Upper lobe of left lung (tissue), 6 donors: ENCODE measurements at places on chromosomes 5 and 9.

DNA sequence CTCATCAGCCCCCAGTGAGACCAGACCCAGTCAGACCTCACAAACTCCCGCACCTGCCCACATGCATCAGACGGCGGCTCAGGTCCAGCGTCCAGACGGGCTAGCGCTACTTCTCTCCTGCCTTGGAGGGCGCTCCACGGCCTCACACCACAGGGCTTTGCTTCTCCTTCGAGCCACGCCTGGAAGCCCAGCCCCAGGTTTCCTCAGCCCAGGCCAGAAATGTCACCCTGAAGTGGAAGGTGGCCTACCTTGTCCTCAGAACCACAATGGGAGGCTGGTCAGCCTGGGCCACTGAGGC is 2.8 kb downstream of the NACC2 start:
- no peak overlapping the region for H3K4me3 ChIP-seq
- DNase-seq, result no peak
- H3K27ac ChIP-seq, result peak overlapping the region; percentile 96
- H3K27me3 ChIP-seq, result no peaks in the 10 kb centered on the region
- H3K36me3 ChIP-seq, result no peaks in the 10 kb centered on the region
- H3K4me1 ChIP-seq, result peaks cover 85% of the 10 kb centered on the region

- DNase-seq, result no peak
- H3K27me3 ChIP-seq, result no peaks in the 10 kb centered on the region
- no peak overlapping the region for H3K4me3 ChIP-seq
- H3K36me3 ChIP-seq, result no peaks in the 10 kb centered on the region
- no peak overlapping the region for H3K27ac ChIP-seq
Measured at GRCh38 chr9:97365634-97366033, 46.3 kb upstream of the TDRD7 start.

DNA sequence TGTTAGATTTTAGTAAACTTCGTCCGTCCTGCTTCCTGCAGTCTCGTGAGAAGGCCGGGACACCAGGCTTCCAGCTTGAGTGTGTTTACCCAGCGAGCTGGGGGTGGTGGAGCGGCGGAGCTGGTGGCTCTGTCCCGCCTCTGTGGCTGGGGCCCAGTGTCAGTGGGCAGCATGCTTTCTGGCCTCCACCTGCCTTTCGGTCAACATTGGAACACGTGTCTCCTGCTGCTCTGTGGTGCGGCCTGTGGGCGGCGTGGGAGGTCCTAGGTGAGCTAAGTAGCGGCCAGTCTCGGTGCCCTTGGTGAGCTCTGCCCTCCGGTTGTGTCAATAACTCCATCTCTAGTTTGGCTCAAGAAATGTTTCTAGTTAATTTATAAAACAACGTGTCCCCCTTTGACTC is 125.9 kb downstream of the GADD45G start:
- no peak overlapping the region for H3K27ac ChIP-seq
- H3K36me3 ChIP-seq, result no peaks in the 10 kb centered on the region
- H3K4me3 ChIP-seq, result no peak overlapping the region
- no peaks in the 10 kb centered on the region for H3K27me3 ChIP-seq

DNA sequence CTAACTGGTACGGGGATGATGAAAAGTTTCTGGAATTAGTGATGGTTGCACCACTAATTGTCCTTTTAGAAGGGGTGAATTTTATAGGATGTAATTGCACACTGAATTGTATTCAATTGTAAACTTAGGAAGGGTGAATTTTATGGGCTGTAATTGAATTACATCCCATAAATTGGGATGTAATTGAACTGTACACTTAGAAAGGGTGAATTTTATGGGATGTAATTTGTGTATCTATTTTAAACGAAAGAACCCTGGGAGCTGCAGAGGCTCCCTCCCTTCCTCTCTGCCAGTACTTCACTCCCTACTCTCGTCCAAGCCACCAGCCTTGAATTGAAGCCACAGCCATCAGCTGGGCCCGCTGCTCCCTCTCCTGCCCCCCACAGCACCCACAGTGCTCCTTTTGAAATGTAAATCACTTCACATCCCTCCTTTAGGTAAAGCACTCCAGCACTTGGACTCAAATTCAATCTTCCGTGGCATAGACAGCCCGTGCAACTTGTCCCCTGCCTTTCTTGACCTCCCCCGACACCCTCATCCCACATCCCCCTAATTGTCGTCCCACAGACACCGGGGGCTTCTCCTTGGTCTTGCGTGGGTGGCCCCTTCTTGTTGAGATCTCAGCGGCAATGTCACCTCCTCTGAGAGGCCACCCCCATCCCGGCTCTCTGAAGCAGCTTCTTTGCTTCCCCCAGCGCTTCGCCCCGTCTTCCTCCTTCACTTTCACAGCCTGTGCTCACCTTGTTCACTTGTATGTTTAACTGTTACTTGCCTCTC is 84.2 kb upstream of the HRH2 start:
- DNase-seq, result no peak
- H3K27ac ChIP-seq, result no peak overlapping the region
- H3K4me3 ChIP-seq, result no peak overlapping the region
- no peaks in the 10 kb centered on the region for H3K4me1 ChIP-seq

DNA sequence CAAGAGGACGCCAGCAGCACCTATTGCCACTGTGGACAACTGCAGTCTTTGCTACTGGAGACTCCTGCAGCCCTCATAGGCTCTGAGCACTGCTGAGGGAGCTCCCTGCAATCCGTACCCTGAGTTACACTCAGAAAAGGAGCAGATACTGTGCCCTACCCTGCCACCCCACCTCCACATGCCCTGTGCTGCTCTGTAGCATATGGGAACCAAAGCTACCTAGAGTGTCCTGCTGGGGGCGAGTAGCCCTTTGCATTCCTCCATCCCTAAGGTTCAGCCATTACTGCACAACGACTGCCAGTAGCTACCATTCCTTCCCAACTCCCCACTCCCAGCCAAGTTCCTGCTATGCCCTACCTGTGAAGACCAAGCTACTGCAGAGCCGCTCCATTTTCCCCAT is 90.2 kb upstream of the SNCAIP start:
- DNase-seq, result no peak
- H3K4me3 ChIP-seq, result no peak overlapping the region
- H3K27me3 ChIP-seq, result no peaks in the 10 kb centered on the region

GRCh38 chr9:16205455-16205854 is 652.6 kb downstream of the CCDC171 start:
- no peak overlapping the region for H3K27ac ChIP-seq
- DNase-seq, result no peak
- H3K4me1 ChIP-seq, result no peaks in the 10 kb centered on the region
- H3K27me3 ChIP-seq, result no peaks in the 10 kb centered on the region

GRCh38 chr9:102974530-102974929 is 20.6 kb upstream of the CYLC2 start:
- no peaks in the 10 kb centered on the region for H3K36me3 ChIP-seq
- DNase-seq, result no peak

- no peak overlapping the region for H3K27ac ChIP-seq
- no peaks in the 10 kb centered on the region for H3K36me3 ChIP-seq
- no peaks in the 10 kb centered on the region for H3K4me1 ChIP-seq
- H3K4me3 ChIP-seq, result no peak overlapping the region
Measured at GRCh38 chr9:20962536-20963225, 68.8 kb downstream of the HACD4 start.

GRCh38 chr9:68996462-68996861 is 17.5 kb downstream of the PRKACG start:
- H3K4me3 ChIP-seq, result no peak overlapping the region
- no peaks in the 10 kb centered on the region for H3K27me3 ChIP-seq
- H3K4me1 ChIP-seq, result peaks cover 8% of the 10 kb centered on the region
- DNase-seq, result no peak

DNA sequence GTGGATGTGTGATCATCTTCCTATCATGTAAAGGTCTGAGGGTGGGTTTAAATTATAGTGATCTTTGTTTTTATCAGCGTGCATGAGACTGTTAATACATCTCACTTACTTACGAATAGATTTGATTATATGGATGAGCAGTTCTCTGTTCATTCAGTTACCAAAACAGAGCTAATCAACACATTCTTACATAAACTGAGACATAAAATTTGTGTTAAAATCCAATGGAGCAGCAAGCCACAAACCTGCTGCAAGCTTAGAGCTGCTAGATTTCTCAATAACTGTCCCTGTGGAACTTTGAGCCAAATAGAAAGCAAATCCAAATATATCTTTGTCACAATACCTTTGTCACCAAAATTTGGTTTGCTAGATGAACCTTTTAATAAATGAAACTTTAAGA is 50.1 kb downstream of the NUDT12 start:
- no peaks in the 10 kb centered on the region for H3K27me3 ChIP-seq
- H3K36me3 ChIP-seq, result no peaks in the 10 kb centered on the region
- no peaks in the 10 kb centered on the region for H3K4me1 ChIP-seq
- no peak for DNase-seq
- H3K4me3 ChIP-seq, result no peak overlapping the region

- no peak for DNase-seq
- no peak overlapping the region for H3K4me3 ChIP-seq
- no peaks in the 10 kb centered on the region for H3K36me3 ChIP-seq
- H3K4me1 ChIP-seq, result peaks cover 6% of the 10 kb centered on the region
- no peak overlapping the region for H3K27ac ChIP-seq
Measured at GRCh38 chr9:79641070-79641469, 69.3 kb downstream of the TLE4 start.
